ENCODE measurements at places on chromosomes 3 and 15.

DNA sequence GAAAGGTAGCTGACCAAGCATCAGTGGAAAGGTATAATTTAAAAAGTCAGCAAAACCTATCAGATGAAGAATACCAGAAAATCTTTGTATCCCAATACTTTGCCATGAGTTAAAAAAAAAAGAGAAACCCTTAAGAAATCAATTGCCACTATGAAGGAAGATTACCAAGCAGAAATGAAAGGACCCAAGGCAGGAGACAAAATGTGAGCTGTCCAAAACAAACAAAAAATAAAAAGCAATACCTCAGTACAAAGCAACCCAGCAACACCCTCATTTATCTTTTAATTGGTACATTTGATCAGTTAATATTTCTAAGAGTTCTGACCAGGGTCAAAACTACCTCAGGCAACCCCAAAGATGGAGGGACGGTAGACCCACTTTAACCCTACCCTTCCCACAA, 65.3 kb downstream of the MOBP start:
- no peak for DNase-seq

GRCh38 chr3:180278583-180279188, 241.9 kb upstream of the PEX5L start:
- no peak for DNase-seq

GRCh38 chr15:31488437-31489204, 162.0 kb downstream of the KLF13 start:
- DNase-seq: no peak

DNA sequence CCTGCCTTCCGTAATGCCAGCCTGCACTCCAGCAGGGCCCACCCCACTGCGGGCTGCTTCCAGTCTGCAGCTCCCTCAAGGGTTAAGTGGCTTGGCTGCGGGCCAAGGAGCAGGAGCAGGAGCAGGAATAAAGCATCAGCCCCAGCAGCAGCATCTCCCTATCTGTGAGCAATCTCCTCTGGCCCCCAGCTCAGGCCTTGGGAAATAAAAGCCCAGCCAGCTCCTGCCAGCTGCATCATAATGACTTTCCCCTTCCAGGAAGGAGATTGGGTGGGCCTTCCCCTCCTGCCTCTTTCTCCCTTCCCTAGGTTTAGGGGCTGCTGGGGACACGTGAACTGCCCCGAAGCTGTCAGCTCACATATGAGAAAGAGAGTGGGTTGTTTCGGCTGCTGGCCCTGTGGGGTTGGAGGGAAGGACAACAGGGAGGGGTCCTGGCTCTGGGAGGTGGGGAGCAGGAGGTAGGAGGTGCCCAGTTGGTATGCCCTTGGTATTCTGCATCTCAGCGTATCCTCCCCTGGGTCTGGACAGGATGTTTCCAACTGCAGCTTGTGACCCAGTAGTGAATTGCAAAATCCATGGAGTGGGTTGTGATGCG, 34.6 kb upstream of the FGD5 start:
- DNase-seq: no peak

DNA sequence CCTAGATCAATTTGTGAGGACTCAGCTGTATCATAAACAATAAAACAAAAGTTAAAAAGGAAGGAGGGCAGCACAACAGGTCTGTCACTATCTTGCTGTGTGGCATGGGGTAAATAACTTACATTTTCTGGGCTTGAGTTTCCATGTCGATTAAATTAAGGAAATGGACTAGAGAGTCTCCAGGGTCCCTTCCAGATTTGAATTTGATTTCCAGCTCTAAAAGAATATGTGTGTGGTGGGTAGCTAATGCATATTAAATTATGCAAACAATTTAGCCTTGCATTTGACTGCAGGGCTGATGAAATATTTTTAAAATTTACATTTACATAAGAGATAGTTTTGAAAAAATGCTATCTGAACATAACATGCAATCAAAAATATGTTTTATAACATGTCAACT, 447.7 kb downstream of the FGF12 start:
- DNase-seq: no peak

- no peak for DNase-seq
These were observed 51.0 kb downstream of the NR2F2 start for GRCh38 chr15:96381463-96381862.

GRCh38 chr3:127888564-127889107, 26.4 kb upstream of the KBTBD12 start:
- no peak for DNase-seq

- no peak for DNase-seq
These were observed 288.3 kb upstream of the C2CD4B start for GRCh38 chr15:62453375-62453774.

All from stimulated activated CD4-positive, alpha-beta T cell treated with anti-CD3 and anti-CD28 coated beads, Interleukin-12 subunit alpha, Interleukin-12 subunit beta, amount 100 ng/mL, for 48 hours (primary cell).